T-helper 1 cell (primary cell): ENCODE measurements at places on chromosomes 6 and 20.
A peak's percentile ranks its signal among the peaks of the same experiment; 100 is the strongest.

GRCh38 chr20:50582092-50582491 is 71.9 kb downstream of the PTPN1 start:
- no peak for DNase-seq

GRCh38 chr20:23147964-23148730 is 62.0 kb upstream of the CD93 start:
- DNase-seq, result no peak

- no peak for DNase-seq
Measured at GRCh38 chr6:148263010-148263409, 79.6 kb upstream of the SASH1 start.

DNA sequence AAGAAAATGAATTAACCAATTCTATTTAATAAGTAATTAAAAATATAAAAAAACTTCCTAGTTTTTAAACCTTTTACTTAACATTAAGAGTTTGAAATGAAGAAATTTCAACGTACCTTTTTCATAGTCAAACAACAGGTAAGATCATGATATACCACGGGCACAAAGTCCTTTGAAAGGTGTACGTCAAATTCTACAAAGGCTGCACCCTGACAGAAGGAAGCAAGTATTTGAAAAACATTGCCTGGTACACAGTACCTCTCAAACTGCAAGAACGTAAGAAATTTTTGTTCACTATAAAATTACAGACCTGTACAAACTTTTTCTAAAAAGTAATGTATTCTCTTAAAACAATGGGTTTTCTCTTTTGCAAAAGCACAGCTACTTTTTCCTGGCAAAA is 180.2 kb upstream of the SHLD1 start:
- no peak for DNase-seq

GRCh38 chr6:143243786-143244185 is 183.1 kb downstream of the AIG1 start:
- no peak for DNase-seq

GRCh38 chr20:24734139-24734538 is 214.9 kb upstream of the CST7 start:
- DNase-seq, result no peak

- no peak for DNase-seq
Measured at GRCh38 chr6:14642842-14643241, 525.3 kb downstream of the CD83 start.

DNA sequence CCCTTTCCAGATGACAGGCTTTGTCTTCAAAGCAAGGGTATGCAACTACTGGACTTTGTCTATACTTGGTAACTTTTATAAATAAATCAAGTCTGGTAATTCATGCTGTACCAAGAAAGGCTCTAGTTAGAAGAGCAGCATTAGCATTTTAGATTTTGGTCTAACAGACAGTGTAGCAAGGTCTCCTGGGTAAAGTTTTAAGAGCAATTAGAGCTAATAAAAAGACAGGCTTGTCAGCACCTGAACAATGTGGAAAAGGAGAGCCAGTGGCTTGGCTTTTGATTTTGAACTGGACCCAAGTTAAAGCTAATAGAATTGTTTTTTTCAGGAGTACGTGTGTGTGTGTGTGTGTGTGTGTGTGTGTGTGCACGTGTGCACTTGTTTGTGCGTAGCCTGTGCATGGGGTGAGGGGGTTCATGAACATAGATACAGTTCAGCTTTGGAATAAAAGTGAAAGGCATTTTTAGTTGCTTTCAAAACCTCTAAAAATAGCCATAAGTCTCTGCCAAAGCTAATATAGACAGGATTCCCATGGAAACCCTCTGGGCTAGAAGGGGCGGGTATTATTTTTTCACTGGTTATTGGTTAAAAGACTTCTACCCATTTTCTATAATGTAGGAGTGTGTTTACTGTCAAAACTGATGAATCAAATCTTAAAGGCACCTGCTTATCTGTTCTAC is 138.4 kb downstream of the KCNQ5 start:
- DNase-seq, result no peak

DNA sequence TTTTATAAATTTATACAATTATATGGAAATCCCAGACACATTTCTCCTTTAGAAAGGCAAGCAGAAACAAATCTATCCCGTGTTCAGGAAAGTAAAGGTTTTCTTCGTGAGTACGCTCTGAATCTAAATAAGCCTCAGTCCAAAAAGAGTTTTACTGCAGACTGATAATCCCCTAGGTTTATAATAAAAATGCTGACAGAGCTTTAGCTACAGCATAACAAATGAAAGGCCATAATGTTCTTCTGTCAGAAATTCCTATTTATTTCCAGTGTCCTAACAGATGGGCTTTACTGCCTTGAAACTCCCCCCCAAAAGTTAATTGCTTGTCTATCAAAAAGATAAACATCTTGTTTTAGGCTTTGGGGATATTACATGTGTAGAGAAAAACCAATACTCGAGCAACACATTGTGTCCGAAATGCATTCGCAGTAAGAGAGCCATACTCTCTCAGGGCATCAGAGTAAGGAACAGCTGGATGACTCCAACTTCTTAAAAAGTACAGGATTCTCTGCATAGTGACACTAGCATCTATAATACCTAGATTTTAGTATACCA is 109.0 kb downstream of the PRKN start:
- DNase-seq, result no peak

- no peak for DNase-seq
Measured at GRCh38 chr6:12363651-12364381, 73.7 kb downstream of the EDN1 start.

- DNase-seq, result no peak
Measured at GRCh38 chr6:132087391-132087790, 136.2 kb upstream of the CCN2 start.

DNA sequence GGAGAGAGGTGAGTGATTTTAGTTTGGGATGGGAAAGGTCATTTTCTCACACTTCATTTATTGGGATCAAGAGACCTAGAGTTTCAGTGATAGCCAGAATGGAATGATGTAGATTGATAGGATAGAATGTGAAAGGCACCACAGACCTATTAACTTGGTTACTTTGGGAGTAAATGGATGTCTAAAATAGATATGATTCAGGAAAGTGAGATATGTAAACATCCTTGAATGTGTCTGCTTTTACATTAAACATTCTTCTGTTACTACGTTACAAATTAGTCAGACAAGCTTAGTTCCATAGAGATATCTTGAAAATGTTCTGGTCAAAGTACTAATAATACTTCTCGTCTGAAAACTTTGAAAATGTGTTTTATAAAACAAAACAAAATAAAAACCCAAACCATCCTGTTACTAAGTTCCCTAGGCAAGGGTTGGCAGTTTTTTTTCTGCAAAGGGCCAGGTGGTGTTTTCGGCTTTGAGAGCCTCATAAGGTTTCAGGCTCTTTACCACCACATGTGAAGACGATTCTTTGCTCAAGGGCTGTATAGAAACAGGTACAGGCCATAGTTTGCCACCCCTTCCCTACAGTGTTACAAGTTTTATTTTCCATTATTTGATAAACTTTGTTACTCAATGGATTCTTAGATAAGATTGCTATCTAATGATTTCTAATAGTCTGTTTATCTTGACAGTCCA is 3.4 kb downstream of the CYB5R4 start:
- DNase-seq, result no peak

GRCh38 chr6:131949909-131950766 is 1.0 kb downstream of the CCN2 start:
- DNase-seq, result no peak

DNA sequence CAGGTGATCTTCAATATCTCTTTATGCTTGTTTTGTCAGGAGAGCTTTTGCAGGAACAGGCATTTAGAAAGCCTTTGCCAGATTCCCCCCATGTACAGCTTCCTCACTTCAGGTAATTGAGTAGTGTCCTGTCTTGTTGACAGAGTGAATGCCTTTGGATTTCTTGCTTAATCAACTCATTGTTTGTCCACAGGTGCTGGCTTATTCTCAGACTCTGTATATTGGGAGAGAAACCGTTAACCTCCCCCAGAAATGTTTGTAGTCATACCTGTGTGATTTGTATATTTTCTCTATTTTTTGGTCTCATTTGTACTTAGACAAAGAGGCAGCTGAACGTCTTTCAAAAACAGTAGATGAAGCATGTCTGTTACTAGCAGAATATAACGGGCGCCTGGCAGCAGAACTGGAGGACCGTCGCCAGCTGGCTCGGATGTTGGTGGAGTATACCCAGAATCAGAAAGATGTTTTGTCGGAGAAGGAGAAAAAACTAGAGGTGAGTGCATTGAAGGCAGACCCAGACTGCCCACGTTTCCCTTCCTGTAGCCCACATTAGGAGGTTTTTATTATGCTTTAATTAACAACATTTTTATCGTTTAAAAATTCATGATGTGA is 32.3 kb downstream of the RPRD1B start:
- DNase-seq, result no peak

- DNase-seq, result peak; percentile 46
Measured at GRCh38 chr20:32509639-32510066, 75.5 kb downstream of the NOL4L start.

- no peak for DNase-seq
Measured at GRCh38 chr20:33866398-33867100, 55.4 kb downstream of the CHMP4B start.

- no peak for DNase-seq
Measured at GRCh38 chr20:37209661-37210314, 30.4 kb upstream of the MROH8 start.

DNA sequence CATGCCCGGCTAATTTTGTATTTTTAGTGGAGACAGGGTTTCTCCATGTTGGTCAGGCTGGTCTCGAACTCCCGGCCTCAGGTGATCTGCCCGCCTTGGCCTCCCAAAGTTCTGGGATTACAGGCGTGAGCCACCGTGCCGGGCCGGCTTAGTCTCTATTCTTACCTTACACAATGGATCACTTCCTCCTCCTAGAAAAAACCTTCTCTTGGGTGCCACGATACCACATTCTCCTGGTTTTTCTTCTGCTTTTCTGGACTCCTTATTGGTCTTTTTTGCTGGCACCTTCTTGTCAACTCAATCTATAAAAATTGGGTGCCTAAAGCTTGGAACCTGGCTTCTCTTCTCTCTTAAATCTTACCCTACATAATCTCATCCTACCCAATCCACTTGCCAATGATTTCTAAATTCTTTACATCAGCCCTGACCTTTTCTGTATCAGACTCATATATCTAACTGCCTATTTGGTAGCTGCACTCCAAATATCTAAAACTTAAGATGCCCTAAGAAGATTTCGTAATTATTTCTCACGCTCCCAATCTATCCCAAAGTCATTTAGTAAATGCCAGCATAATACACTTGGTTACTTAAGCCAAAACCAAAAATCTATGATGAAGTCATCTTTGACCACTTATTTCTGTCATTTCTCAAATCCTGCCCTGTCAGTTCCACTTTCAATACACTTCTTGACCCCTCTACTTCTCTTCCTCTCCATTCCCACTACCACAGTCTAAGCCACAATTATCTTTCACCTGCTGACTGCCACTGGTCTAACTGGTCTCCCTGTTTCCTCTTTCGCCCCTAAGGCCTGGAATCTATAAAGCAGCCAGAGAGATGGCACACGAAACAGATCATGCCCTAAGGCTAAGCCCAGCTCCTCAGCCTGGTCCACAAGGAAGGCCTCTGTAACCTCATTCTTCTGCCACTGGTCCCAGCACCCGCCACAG is 43.2 kb downstream of the ELMO2 start:
- no peak for DNase-seq

GRCh38 chr6:165599121-165599520 is 63.9 kb downstream of the PDE10A start:
- DNase-seq, result no peak

DNA sequence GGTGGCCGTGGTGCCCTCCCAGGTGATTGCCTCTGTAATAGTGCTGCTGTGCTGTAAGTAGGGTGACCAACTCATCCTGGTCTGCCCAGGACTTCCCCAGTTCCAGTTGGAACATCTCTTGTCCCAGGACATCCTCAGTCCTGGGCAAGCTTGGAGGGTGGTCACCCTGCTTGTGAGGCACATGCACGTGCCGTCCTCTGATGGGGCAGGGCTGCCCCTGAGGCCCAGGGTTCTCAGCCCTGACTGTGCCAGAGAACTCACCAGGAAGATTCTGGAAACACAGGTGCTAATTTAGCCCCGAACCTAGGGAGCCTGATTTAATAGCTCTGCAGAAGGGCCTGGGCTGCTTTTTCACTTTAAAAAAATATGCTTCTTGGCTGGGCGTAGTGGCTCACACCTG is 120.9 kb upstream of the PHACTR3 start:
- DNase-seq, result no peak

GRCh38 chr6:3297006-3297405 is 38.3 kb downstream of the PSMG4 start:
- DNase-seq, result no peak

- peak; percentile 43 for DNase-seq
Measured at GRCh38 chr6:11172501-11173327, 59.8 kb downstream of the NEDD9 start.

DNA sequence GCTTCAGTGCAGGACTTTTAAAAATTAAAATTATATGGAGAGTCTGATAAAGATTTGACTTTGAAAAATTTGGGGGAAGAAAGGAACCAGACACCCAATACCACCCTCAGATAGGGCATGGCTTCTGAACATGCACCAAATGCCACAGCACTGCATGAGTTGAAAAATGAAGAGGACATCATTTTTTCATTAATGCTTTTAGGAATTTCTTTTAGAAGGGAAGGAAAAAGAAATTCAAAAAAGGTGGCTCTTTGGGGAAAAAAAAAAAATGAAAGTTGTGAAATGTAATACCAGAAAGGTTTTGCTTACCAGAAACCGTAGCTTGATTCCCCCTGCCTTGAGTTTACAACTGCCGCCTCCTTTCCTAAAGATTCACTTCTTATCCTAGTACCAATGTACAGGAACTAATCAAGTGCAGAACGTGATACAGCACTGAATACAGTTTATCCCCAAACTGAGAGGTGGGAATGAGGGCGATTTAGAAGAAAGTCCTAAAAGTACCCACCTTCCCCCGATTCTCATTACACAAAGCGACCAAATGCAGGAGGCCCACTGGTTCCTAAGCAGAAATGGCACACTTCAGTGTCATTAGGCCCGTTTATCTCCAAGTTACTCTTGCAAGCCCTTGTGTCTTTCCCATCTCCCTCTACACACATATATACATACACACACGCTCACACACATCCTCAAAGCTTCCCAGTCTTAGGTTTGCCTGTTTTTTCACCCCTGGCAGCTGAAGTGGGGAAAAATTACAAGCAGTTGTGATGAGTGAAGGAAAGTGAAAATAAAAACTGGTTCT is 2.8 kb downstream of the PPP1R10 start:
- no peak for DNase-seq

- no peak for DNase-seq
Measured at GRCh38 chr20:8627340-8628004, 441.4 kb upstream of the PLCB4 start.

DNA sequence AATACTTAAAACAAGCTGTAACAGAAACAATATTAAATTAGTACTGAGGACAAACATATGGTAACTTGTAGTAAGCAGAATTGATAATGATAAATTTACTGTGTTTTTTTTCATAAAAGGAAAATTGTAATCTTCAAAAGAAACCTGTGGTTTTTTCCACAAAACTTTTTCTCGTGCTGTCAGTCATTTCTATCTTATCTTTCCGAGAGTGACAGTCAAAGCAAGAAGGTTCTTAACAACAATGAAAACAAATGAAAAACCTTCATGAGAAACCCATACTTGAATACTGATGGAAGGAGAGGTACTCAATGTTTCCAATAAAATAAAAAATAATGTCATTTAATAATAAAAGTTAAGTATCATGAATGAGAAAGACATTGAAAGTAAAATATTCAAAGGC is 174.0 kb downstream of the TBC1D32 start:
- DNase-seq, result no peak

- no peak for DNase-seq
Measured at GRCh38 chr20:21003902-21004301, 102.3 kb downstream of the LINC00237 start.

GRCh38 chr6:35477551-35478179 is 9.5 kb downstream of the RPL10A start:
- DNase-seq, result no peak
